ENCODE measurements at places on chromosomes 1 and 21.

DNA sequence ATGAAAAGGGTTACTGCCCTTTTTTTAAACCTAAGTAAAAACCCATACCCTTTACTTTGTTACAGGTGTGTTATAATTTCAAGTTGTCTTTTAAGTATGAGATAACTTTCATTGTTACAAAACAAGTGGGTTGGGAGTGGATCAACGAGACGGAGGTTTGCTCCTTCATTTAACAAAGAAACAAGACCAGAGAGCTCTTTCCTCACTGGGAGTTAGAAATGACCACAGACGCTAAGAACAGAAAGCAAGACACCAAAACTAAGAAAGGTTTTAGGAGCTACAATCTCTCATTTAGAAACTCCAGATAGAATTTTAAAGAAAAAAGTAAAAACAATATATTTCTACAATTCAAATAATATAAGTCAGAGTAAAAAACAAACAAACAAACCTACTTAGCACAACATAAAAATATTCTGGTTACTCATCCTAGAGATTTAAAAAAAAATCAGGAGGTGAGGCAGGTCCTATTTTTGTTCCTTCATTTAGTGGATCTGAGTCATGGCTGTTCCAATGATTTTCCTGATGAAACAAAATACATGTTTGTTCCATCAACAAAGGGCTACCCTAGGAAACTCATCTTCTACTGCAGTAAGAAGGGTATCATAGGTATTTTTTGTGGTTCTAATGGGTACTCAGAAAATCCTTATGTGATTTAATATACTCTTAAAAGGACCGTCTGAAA, 33.0 kb downstream of the APP start:
- DNase-seq: no peak

DNA sequence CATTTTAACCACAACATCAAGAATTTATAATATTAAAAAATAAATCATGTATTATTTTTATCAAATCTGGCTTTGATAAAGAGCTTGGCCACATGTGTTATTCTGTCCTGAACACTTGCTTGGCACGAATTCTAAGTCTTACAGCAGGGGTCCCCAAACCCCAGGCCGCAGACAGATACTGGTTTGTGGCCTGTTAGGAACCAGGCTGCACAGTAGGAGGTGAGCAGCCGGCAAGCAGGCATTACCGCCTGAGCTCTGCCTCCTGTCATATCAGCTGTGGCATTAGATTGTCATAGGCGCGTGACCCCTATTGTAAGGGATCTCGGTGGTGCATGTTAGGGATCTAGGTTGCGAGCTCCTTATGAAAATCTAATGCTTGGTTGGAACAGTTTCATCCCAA, 127.6 kb upstream of the IVNS1ABP start:
- DNase-seq: no peak

DNA sequence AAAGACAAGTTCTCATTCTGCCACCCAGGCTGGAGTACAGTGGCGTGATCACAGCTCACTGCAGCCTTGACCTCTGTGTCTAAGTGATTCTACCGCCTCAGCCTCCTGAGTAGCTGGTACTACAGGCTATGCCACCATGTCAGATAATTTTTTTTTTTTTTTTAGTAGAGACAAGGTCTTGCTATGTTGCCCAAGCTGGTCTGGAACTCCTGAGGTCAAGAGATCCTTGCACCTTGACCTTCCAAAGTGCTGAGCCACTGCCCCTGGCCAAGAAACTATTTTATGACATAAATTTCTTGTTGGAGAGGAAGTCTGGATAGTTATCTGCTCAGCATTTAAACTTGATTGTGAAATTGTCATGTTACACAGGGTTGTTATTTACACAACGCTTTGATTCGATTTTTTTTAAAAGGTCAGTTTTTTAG, 2.1 kb downstream of the SCCPDH start:
- no peak for DNase-seq

DNA sequence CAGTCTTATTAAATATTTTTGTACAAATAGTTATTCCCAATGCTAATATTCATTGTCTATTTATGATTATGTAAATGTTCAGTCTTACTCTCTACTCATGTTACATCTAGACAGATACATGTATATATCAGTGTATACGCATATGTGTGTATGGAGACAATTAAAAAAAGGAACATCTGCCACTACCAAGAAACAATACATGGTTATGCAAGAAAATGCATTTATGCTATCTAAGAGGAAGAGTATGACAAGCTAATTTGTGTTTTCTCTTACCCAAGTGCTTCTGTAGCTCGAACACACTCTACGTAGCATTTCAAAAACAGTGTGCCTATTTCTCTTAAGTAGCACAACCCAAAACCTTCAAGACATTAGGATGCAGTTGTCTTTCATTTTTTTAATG, 6.1 kb upstream of the RLF start:
- DNase-seq: no peak

DNA sequence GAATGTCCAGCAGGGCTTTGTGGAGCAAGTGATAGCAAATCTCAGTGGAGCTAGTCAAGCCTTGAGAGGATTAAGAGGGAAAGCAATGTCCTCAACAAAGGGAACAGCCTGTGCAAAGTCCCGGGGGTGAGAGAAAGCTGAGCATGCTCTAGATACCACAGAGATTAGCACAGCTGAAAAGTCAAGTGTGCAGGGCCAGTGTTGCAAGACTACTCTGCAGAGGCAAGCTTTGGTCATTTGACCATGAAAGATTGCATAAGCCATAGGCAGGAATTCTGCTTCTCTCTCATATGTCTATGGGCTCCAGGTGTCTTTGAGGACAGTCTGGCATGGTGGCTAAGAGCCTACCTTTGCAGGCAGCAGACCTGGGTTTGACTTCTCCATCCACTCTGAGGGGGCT, 181.0 kb upstream of the JUN start:
- peak; percentile 68 for DNase-seq

- no peak for DNase-seq
Observed at GRCh38 chr1:89578151-89578550, 53.5 kb downstream of the LRRC8B start.

- DNase-seq: no peak
Observed at GRCh38 chr1:55210990-55211801, 4.0 kb downstream of the USP24 start.

- DNase-seq: peak; percentile 67
Observed at GRCh38 chr1:9438431-9439073, 100.7 kb upstream of the SLC25A33 start.

DNA sequence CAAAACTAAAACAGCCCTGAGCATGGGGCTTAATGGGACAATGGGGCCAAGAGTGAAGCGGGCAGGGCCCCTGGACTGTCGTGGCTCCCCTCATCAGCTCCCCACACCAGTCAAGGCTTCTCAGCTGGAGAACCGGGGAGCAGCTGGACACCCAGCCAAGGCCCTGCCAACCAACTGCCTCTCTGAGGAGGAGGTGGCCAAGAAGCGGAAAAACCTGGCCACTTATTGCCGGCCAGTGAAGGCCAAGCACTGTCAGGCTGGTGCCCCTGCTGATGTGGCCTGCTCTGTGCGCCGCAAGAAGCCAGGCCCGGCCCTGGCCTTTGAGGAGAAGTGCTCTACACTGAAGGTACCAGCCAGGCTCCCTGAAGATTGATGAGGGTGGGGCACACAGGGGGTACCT, 2.5 kb upstream of the CYB561D1 start:
- DNase-seq: peak; percentile 37

GRCh38 chr1:24754229-24754628, 9.0 kb downstream of the CLIC4 start:
- no peak for DNase-seq

DNA sequence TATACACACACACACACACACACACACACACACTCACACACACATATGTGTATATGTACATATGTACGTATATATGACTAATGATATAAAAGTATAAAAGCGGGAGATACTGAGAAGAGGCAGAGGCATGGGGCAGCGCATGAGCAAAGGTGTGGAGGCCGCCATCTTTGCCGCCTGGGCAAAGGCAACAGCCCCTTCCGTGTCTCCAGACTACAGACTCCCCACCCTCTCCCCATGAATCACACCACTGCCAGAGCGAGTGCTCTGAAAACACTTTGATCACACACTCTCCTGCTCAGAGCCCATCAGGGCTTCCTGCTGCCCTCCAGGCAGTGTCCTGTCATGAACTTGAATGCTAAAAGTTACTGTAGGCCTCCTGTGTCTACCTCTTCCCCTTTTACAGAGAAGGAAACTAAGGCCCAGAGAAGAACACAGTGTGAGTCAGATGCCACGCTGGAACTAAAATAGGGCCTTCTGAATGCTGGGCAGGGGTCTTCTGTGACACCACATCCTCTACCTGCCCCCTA, 54.7 kb upstream of the SSBP3 start:
- no peak for DNase-seq

DNA sequence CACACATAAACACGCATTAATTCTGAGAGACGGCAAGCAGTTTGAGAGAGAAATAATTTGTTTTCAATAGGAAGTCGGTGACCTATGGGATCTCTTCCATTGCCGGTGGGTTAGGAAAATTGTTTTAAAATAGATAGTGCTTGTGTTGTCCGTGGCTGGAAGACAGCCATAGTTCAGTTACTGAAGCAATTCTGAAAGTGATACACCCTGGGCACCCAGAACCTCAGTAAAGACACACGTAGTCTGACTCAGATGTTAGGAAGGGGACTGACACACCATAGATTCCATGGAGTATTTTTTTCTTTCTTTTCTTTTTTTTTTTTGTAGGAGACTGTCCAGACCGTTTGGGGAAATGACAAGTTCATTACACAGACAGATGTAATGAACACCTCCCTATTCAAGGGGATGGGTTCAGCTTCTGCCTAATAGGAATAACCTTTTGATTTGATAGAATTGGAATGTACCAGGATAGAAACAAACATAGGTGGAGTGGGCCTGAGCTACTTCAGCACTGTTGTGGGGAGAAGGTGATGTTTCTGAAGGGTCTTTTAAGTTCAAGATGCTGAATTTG, 1.6 kb downstream of the C1orf21 start:
- DNase-seq: no peak

- peak; percentile 90 for DNase-seq
Observed at GRCh38 chr21:39445321-39446269, at the start of gene LCA5L. Gene LCA5L (minus strand): TSS chr21:39445778. CDS start chr21:39428493, 17,285 bp downstream.

DNA sequence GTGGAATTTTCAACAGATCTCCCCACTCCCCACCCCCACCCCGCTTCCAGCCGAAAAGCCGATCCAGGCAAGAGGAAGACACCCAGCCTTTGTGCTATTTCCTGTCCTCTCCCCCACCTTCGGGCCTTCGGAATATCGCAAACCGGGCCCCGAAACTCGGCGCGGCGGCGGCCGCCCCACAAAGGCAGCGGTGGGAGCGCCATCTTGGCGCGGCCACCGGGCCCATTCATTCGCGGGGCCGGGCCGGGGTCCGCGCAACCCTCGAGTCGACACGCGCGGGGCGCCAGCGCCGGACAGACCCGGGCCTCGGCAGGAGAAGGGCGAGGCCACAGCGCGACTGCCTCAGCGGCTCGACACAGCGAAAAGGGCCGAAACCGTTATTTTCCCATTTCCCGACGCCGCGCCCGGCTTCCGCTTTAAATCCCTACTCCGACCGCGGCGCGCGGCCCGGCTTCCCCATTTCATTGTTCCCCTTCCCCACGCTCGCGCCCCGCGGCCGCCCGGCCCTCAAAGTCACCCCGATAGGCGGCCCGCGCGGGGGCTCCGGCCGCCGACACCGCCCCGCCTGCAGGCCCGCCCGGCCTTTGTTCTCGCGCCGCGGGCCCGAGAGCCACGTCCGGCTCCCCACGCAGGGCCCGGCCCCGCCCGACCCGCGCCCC, 911 bp downstream of the GNB1 start:
- peak; percentile 74 for DNase-seq

DNA sequence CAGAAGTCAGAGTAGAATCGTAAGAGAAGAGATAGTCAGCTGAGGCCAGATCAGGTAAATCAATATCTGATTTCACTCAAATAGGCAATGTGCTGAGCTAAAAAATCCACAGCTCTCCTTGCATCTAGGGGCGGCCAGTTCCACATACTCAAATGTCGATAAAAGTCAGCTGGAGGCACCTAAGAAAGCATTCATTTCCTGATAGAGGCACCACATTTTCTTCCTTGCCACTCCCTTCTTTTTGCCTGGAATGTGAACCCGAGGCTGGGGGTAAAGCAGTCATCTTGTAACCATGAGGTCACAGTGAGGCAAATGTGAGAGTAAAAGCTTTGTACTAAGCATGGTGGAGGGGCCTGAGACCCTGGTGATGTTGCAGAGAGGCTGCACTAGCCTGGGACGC, 24.2 kb upstream of the CTPS1 start:
- no peak for DNase-seq

DNA sequence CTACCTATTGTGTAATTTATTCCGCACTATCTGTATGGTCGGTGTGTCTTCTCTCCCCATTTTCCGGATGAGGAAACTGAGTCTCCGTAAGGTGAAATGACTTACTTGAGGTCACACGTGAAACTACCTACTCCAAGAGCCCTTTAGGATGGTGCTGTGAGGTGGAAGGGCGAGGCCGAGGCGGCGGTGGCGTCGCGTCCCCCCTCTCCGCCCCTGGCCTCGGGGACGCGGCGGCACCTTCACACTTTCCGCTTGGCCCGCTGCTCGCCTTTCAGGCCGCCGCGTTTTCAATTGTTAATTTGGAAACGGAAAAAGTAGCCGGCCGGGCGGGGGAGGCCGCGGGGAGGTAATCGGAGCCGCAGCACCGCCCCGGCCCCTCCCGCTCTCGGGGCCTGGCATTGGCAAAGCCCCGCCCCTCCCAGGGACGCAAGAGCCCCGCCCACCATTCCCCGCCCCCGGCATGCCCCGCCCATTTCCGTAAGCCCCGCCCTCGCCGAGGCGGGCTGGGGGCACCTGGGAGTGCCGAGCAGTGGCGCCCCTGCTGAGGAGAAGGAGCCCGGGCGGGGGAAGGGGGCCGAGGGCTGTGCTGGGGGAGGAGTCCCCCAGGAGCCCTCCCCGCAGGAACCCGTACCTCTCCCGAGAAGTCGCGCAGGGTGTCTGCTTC, 18.6 kb downstream of the KCNQ4 start:
- DNase-seq: peak; percentile 96

DNA sequence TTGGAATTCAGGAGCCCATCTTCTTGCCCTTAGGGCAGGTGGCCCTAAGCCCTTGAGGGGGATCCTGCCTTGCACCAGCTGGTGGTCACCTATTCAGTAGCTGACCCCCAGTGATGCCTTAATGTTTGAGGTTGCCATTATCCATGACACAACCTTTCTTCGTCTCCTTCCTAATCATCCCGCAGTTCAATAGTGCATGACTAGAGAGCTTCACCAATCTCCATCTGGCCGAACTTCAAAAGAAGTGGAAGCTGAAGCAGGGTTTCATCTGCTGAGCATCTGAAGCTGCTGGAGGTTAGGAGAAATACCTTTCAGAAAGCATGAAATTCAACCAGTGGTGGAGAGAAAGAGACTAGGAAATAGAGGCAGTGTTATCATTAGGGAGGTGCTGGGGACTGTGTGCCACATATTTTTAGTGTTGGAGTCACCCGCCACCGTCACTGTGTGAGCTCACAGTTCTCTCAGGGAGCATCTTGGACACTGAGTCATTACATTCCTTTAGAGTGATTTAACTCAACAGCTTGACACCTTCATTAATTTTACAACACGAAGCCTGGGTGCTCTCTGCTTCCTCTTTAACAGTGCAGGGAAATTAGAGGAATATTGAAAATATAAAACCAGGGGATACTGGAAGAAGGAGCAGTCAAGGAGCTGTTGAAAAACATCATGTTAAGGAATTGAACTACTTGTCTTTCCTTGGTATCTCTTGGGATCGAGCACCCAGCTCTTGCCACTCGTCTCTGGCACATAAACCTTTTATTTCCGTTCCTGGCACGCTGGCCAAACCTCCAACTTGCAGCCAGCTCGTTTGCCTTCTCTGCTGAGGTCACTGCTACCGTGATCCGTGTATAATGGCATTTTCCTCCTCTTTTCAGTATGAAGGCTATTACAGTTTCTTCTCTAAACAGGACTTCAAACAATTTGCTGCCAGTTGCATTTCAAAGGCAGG, 53.6 kb downstream of the PEX14 start:
- no peak for DNase-seq

GRCh38 chr1:62269439-62269838, 49.8 kb downstream of the KANK4 start:
- DNase-seq: no peak

GRCh38 chr1:20212685-20213331, 26.5 kb upstream of the PLA2G2C start:
- peak; percentile 68 for DNase-seq
